ENCODE measurements at places on chromosomes 2 and 18. TPM values are rescaled to one million over a fixed set of nuclear protein-coding genes. Genes with fewer than 3 reads are reported as not detected.

The NTSR2 gene
- not detected for total RNA-seq

The ARL5A gene
- total RNA-seq, result 27.3 TPM

GRCh38 chr18:66168685-66169235 is 417.9 kb downstream of the CDH7 start:
- H3K4me3 ChIP-seq, result no peak overlapping the region
- H3K4me1 ChIP-seq, result no peaks in the 10 kb centered on the region
- DNase-seq, result no peak

DNA sequence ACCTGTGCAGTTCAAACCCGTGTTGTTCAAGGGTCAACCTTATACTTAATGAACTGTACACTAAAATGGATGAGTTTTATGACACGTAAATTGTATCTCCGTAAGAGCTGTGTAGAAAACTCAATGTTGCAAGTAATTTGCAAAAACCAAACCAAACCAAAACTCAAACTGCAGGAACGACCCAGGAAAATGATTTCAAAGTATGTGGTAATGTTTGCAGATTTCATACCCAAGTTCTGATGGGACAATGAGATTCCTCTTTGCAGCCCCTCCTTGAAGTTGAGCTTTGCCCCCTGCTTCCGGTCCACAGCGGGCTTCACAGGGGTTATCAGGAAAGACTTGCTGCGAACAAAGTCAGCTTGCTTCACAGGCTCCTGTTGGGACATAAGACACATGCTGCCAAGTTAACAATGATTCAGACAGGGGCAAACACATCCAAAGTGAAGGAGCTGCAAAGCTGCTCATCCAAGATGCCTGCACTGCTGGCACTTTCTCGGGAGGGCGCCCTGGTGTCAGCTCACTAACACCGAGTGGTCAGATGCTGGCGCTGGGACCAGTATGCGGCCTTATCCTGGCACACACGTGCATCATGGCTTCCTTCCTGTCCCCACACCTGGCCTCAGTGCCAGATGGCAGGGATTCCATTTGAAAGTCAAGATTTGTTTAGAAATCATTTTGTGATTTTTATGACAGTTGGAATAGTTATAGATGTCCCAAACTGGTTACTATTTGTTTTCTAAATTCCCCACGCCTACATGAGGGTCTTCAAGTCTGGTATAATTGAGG is 65.2 kb upstream of the MGAT4A start:
- no peak overlapping the region for H3K27ac ChIP-seq
- no peaks in the 10 kb centered on the region for H3K27me3 ChIP-seq
- no peaks in the 10 kb centered on the region for H3K36me3 ChIP-seq
- no peak overlapping the region for H3K4me3 ChIP-seq
- DNase-seq, result no peak
- H3K4me1 ChIP-seq, result no peaks in the 10 kb centered on the region

- no peak overlapping the region for H3K4me3 ChIP-seq
- H3K27me3 ChIP-seq, result peaks cover 6% of the 10 kb centered on the region
- H3K4me1 ChIP-seq, result no peaks in the 10 kb centered on the region
- DNase-seq, result no peak
- no peak overlapping the region for H3K27ac ChIP-seq
- no peaks in the 10 kb centered on the region for H3K36me3 ChIP-seq
These were observed 977 bp downstream of the SLC8A1 start for GRCh38 chr2:40450796-40451430.

DNA sequence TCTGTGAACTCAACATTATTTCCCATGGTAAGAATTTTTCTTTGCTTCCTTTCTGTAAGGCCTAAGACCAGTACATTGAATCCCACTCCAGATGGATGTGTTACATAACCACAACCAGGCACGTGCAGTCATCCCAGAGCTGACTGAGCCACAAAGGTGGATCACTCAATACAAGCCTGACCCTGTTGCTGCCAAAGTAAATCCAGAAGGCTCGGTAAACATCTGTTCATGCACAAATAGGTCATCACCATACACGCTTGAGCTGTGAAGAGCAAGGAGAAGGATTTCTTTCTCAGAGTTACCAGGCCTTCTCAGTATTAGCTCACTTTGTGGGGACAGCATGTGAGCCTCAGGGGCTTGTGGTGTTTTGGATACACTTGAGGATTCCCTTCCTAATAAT is 791.4 kb upstream of the FANCL start:
- H3K27me3 ChIP-seq, result no peaks in the 10 kb centered on the region
- no peak for DNase-seq
- H3K4me3 ChIP-seq, result no peak overlapping the region
- no peaks in the 10 kb centered on the region for H3K36me3 ChIP-seq

- no peak for DNase-seq
- peak overlapping the region; percentile 89 for H3K27ac ChIP-seq
- no peaks in the 10 kb centered on the region for H3K27me3 ChIP-seq
- peaks cover 42% of the 10 kb centered on the region for H3K4me1 ChIP-seq
These were observed 1.3 kb downstream of the ATP5F1A start for GRCh38 chr18:46096651-46097300.

GRCh38 chr2:235521844-235522243 is 28.0 kb downstream of the AGAP1 start:
- H3K4me1 ChIP-seq, result no peaks in the 10 kb centered on the region
- H3K27me3 ChIP-seq, result no peaks in the 10 kb centered on the region
- DNase-seq, result no peak
- no peak overlapping the region for H3K27ac ChIP-seq

GRCh38 chr2:216257089-216257488 is 115.2 kb downstream of the MARCHF4 start:
- no peaks in the 10 kb centered on the region for H3K36me3 ChIP-seq
- H3K4me1 ChIP-seq, result no peaks in the 10 kb centered on the region
- no peak overlapping the region for H3K27ac ChIP-seq
- no peak overlapping the region for H3K4me3 ChIP-seq

All from CD4-positive, CD25-positive, alpha-beta regulatory T cell (primary cell).